Posterior cingulate gyrus (tissue), 11 donors: ENCODE measurements at places on chromosomes 3 and 15.

DNA sequence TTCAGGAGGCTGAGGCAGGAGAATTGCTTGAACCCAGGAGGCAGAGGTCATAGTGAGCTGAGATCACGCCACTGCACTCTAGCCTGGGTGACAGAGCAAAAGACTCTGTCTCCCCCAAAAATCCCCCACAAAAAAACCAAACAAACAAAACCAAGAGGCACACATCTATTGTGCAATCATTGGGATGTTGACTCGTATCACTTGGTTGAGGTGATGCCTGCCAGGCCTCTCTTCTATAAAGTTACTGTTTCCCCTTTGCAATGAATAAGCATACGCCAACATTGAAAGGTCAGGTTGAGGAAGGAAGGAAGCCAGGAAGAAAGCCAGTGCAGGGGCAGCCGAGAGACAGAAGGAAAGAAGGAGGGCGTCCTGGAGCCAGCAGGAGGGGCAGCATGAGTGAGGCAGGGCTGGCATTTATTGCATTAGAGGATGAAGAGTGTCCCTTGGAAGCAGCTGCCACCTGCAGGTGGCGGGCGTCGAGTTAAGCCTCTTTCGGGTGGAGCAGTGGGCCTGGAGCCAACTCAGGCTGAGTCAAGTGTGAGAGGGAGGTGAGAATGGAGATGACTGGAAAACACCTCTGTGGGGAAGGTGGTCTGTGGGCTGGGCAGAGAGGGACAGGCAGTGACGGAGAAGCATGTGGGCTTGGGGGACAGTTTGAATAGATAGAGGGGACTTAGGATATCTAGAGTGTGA lies 8.3 kb upstream of the CSPG4 start:
- DNase-seq, result peak; percentile 88

DNA sequence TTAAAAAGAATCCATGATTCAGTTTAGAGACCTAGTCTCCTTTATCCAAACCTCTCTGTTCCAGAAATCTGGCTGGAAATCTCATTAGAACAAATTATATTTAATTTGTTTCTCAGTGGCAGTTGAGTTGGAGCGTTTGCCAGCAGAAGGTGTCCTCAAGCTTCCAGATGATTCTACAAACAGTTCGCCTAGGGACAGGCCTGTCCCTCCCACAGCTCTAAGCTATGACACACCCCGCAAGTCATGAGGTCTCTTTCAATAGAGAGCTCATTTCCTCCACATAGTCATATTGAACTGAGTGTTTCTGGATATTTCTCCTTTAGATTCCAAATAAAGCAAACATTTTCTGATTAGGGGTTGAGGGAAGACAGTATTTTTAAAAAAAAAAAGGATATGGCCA lies 230.3 kb downstream of the ATP8B4 start:
- no peak for DNase-seq

DNA sequence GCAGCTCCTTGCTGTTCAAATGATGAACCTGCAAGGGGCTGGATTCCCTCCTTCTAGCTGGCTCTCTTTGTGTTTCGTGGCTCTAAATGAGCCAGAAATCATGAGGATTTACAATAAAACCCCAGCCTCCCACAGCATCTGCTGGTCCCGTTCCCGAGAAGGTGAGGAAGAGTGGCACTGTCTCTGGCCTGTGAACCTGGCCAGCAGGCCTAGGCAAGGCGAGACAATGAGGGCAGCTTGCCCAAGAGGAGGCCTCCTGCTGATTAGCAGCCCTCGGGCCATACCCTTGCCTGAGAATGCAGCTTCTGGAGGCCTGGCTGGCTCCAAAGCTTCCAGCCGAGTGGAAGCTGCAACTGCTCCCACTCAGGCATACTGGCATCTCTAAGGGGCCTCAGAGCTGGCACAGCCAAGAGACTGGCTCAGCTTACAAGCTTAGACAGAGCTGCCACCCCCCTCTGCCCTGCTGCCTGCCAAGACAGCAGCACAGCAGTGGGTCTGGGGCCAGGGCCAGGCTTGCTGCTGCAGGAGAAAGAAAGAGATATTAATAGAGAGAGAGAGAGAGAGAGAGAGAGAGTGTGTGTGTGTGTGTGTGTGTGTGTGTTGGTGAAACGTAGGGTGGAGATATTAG lies 76.5 kb downstream of the HMG20A start:
- peak; percentile 91 for DNase-seq

- no peak for DNase-seq
Measured at GRCh38 chr3:72914383-72914782, 26.5 kb downstream of the GXYLT2 start.

DNA sequence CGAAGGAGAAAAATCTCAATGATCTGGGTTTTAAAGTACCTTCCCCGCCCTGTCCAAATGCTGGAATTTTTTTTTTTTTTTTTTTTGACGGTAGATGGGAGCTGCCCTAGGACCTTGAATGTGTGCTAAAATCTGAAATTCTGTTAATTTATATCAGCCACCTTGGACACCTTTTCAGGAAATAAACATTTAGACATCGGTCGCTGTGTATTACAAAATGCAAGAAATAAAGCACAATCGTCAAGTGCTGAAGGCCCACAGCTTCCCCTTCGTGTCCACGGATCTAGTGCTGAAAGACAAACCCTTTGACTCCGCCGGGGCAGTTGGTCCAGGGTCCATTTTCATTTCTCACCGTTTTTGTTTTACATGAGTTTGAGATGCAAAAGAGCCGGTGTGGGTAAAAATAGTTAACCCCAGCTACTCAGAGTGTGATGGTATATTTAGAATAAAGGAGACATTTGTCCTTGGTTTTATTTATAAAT lies 90.2 kb upstream of the CHD2 start:
- peak; percentile 36 for DNase-seq

DNA sequence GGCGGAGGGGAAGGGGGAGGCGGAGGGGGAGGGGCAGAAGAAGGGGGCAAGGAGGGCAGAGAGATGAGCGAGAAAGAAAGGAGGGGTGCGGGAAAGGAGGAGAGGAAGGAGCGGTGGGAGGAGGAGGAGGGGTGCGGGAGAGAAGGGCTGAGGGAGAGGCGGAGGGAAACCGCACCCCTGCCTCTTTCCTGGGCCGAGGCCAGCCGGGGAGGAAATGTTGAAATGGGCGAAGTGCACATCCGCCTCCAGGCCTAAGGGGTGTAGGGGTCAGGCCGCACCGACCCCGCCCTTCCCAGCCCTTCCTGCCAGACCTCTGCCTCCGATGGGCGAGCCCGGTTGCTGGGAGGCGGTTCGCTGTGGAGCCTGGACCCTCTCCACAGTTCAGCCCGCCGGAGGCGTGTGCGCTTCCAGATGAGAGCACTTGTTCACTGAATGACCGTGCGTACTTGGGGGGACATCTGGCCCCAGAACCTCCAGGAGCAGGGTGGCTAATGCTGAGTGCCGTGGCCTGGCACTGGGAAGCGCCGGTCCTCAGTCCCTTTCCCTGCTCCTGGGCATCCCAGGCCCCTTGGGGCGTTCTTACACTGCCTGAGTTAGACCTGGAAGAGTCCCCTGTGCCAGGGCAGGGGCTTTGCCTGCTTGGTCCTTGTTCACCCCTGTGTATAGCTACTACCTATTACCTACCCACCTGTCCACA lies 110.3 kb upstream of the KLF13 start:
- no peak for DNase-seq

DNA sequence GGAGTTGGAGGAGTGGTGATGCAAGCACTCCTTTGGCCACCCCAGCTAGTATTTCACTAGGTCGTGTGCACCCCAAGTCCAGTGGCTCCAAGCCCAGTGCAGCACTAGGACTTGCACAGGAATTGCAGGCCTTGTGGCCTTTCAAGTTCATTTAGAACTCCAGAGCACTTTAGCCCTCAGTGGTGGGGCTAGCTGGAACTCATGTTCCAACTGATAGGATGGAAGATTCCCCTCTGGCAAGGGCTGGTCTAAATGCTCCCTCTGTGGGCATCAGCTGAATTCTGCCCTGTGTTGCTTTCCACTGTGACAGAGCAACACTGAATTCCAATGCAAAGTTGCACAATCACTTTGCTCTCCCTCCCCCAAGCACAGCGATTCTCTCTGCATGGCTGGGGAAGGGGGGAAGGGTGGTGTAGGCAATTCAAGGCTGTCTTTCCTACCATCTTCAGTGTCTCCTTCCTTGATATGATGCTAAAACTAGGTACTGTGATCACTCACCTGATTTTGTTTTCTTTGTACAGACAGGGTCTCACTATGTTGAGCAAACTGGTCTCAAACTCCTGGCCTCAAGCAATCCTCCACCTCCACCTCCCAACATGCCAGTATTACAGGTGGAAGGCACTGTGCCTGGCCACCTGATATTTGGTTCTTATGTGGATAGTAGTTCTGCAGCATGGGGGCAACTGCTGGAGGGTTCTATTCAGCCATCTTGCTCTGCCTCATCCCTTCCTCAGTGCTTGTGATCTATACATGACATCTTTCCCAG lies 10.3 kb downstream of the USF3 start:
- DNase-seq, result no peak

GRCh38 chr15:60809375-60809774 lies 330.4 kb upstream of the ICE2 start:
- DNase-seq, result no peak

GRCh38 chr15:70125605-70126004 lies 27.9 kb upstream of the TLE3 start:
- no peak for DNase-seq

DNA sequence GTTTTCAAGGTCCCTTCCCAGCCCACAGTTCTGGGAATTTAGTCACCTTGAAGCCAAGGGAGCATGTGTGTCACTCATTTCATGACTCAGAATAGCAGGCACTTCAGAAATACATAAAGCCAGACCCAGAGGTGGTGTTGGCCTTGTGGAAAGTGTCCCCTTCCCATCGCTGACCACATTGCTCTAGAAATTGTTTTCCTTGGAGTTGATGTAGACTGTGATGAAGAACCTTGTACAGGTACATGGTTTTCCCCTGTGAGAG lies 158.8 kb downstream of the SLCO3A1 start:
- DNase-seq, result no peak

- DNase-seq, result no peak
Measured at GRCh38 chr15:52872036-52872818, 82.1 kb upstream of the ONECUT1 start.

DNA sequence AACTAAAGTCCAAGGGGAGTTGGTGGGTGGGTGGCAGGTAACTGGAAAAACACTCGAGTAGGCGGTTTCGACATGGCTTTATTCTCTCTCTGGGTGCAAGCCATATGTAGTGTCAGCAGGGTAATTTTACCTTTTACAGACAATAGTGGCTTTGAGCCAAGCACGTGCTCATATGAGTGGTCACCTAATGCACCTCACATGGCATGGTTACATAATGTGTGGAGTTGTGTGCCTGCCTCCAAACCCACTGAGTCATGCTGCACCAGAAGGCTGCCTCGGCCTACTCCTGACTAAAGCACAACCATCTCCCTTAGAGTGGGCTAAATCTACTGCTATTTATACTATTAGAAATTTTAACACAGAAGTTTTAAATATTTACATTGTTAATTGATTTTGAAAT lies 16.5 kb downstream of the CCRL2 start:
- DNase-seq, result no peak

DNA sequence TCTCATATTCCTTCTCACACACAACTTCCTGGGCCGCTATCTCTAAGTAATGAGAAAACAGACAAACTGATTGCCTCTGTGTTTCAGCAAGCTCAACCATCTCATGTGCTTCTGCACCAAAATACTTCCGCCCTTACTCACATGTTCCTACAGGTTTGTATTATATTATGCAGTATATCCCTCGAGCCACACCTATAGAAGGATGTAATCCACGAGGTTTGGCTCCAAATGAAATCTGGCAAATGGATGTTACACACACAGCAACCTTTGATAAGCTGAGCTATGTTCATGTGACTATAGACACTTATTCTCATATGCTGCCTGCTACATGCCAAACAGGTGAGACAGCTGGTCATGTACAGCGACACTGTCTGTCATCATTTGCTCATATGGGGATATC lies 22.6 kb downstream of the CCRL2 start:
- DNase-seq, result no peak

GRCh38 chr15:88627463-88627862 lies 6.3 kb downstream of the AEN start:
- DNase-seq, result no peak

DNA sequence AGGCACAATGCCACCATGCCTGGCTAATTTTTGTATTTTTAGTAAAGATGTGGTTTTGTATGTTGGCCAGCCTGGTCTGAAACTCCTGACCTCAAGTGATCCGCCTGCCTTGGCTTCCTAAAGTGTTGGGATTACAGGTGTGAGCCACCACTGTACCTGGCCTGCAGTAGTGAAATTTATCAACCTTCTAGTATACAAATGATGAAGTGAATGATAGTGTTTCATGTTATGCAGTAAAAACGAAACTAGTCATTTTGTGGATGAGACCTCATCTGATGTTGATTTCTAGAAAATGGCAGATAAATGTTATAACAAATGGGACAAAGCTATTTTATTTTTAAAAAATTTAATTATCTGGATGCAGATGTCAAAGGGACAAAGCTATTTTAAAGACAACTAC lies 32.9 kb downstream of the NXPE3 start:
- no peak for DNase-seq

- no peak for DNase-seq
Measured at GRCh38 chr3:186477876-186478275, 66.3 kb downstream of the CRYGS start.
